Activated T-cell treated with anti-CD3 and anti-CD28 coated beads, Interleukin-2, amount 50 U/mL, for 24 hours (primary cell): ENCODE measurements at places on chromosomes 5 and 9.

- DNase-seq = no peak
Measured at GRCh38 chr5:95087816-95088317, 197.0 kb downstream of the MCTP1 start.

- no peak for DNase-seq
Measured at GRCh38 chr9:91429501-91429900, 5.9 kb upstream of the NFIL3 start.

- no peak for DNase-seq
Measured at GRCh38 chr9:116905171-116905588, 218.1 kb downstream of the TRIM32 start.

DNA sequence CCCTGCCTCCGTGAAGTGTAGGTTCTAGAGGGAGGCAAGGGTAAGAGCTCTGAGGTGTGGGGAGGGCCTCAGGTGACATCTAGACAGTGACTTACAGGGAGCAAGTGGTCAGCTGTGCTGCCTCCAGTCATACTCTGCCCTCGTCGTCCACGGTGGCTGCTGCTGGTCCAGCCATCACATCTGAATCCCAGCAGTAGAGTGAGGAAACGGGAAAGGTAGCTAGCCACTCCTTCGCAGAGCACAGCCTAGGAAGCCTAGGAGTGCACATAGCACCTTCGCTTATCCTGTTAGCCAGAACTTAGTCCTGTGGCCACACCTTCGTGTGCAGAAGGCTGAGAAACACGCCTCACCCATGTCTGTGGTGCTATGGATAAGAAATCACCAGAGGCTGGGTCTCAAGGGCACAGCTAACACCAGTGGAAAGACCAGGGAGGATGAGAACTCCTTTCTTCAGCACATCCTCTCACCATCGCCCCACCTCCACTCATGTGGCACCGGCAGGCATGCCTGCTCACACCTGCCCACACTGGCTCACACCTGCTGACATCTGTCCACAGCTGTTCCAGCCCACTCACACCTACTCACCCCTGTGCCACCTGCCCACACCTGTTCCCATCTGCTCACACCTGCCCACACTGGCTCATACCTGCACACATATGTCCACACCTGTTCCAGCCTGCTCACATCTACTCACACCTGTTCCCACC is 44.5 kb upstream of the SLC6A19 start:
- no peak for DNase-seq

DNA sequence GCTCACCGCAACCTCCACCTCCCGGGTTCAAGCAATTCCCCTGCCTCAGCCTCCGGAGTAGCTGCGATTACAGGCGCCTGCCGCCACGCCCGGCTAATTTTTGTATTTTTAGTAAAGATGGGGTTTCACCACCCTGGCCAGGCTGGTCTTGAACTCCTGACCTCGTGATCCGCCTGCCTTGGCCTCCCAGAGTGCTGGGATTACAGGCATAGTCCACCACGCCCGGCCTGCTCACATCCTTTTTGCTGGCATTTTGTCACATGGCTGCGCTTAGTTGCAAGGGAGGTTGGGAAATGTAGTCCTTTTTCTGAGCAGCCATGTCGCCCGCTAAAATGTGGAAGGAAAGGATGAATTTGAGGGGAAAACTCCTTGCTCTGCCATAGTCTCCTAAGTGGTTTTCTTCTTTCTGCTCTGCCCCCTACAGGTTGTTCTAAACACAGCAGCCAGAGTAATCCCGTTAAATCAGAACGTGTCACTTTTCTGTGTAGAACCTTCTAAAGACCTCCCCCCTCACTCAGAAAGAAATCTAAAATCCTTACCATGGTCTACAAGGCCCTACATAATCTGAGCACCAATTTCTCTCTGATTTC is 57.8 kb upstream of the HSPA9 start:
- no peak for DNase-seq

- DNase-seq = no peak
Measured at GRCh38 chr5:57119031-57119430, 54.8 kb upstream of the GPBP1 start.

- DNase-seq = no peak
Measured at GRCh38 chr5:105503950-105504349, 1941.4 kb upstream of the NUDT12 start.

- peak; percentile 37 for DNase-seq
Measured at GRCh38 chr5:172411484-172412072, 42.7 kb downstream of the SH3PXD2B start.

DNA sequence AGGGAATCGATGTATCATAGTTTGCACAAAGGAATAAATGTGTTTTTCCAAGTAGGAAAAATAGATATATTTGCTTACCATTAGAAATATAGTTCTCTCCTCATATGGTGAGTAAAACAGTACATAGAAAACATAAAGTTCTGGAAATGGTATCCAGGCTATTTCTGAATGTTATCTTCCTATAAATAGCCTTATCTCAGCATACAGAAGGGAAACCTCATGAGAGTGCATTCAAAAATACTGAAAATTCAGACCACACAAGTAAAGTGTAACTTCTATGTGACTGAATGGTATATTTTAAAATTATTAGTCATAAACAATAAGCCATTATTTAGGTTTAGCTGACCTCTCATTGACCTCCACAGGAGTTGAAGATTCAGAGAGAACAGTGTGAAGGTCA is 43.5 kb downstream of the MOCS2 start:
- DNase-seq = no peak

GRCh38 chr5:6737043-6737941 is 24.1 kb downstream of the TENT4A start:
- no peak for DNase-seq

DNA sequence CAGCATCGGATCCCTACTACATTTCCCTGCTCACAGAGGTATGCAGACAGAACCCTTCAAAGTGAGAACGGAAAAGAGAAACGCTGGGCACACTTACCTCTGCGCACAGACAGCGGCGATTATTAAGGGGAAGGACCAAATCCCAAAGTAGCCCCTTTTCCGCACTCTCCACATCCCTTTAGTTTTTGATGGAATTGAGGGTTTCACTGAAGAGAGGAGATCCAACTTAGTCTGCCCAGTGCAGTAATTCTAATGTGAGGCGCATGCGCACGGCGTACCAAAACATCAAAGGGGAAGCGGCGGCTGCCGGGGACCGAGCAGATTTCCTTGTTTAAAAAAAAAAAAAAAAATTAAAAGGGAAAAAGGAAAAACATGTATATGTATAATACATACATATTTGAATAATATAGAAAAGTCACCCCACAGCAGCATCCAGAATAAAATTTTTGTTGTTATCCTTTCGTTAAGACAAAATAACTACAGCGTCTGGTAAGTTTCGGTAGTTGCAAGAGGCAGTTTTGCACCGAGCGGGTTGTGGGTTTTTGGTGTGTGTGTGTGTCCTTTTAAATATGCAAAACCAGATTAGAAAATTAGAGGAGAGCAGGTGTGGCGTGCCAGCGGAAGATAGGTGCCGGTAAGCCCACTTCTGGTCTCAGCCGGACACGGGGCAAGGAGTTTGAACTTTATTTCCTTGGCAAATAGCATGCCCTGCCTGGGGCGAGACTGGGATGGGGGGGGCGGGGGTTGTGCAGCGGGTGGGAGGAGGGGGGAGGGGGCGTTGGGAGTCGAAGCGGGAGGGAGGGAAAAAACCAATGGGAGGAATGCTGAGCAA is at the start of gene GABRB2:
TSS of gene GABRB2 (minus strand) at position 256 of the 832 bp plus-strand sequence. CDS start at position 174, 82 bp downstream.
- DNase-seq = no peak

DNA sequence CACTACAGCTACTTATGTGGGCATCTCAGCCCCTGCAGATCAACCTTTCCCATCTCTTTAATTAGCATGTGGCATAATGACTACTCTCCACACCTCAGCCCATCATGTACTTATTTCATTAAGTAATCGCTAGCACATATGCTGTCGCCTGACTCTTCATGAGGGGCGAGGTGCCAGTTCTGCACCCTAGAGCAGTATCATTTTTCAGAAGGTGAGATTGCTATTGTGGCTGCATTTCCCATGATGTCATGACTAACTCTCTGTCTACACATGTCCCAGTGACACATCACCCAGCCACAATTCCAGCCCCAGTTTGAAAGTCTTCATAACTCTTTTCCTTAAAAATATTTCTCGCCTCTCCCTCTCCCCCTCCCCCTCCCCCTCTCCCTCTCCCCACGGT is 7.6 kb upstream of the F2RL1 start:
- no peak for DNase-seq

GRCh38 chr9:88781628-88782391 is 209.5 kb upstream of the S1PR3 start:
- DNase-seq = no peak

DNA sequence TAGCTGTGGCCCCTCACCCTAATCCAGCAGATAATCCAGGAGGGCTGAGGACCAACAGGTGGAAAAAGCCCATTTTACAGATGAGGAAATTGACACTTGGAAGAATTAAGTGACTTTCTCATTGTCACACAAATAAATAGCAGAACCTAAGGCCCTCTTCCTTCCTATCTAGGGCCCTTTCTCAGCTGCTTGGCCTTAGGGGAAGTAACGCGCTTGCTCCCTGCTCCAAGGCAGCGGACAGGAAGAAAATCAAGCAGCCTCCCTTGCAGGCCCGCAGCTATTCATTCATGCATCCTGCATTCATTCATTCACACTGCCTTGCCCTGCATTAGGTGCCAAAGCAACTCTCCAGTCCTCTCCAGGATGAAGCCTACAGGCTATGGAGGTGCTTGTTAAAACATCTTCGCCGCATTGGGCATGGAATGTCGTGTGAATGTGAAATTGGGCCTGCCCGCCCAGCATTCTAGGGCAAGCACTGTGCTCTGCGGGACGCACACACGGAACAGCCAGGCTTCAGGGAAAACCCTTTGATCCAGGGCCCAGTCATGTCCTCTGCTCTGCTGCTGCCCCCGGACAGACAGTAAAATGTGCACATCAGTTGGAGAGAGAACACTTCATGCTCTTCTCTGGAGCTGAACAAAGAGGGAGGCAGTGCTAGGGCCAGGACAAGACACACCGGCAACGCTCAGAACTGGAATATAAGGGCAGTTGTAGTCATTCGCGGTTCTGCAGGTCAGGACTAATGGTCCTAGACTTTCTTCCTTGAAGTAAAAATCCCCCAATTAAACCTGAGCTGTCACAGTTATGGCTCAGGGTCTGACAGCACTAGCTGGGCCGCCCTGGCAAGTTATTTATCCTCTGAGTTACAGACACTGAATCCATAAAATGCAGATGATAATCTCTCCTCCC is 166.0 kb downstream of the COL23A1 start:
- DNase-seq = no peak

DNA sequence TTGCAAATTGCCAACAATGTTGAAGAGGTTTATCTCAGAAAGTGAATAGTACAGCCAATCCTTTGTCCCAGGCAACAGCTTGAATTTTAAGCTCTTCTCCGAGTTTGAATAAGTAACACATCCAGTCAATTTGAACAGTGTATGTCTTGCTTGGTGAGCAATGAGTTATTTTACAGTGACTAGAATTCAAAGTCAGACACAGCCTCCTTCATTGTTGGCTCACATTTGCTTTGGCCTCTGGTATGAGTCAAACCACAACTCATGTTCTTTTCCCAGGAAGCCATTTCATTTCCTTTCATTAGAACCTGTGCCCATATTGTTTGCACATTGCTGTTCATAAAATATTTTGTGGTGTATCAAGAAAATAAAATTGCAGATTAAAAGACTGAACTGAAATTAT is 622.0 kb upstream of the DAB2 start:
- DNase-seq = no peak

DNA sequence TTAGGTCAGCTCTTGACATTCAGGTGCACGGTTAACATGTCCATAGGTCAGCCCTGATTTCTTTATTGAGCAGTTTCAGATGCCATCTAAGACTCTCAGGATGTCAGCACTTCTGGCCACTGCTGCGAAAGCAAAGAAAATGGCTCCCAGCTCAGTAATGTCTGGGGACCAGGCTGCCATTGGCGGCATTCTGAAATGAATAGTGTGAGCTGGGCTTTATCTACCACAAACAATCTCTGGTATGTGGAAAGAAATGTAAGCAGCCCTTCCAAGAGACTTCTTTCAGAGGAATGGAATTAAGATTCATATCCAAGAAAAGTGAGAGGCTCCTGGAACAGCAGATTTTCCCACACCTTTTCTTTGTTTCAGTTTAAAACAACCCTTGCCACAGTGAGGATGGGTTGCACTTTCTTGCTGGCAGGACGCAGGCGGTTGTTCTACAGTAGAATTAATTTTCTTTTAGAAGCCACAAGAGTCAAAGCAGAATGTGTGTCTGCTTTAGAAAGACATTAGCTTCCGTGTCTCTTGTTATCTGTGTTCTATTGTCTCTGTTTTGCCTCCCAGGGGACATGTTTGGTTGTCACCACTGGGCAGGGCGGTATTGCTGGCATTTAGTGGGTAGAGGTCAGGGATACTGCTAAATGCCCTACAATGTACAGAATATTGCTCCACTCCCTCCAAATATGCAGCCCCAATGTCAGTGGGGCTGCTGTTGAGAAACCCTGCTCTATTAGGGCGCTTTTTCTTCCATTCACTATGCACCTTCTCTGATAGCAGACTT is 149.9 kb upstream of the ANKH start:
- no peak for DNase-seq

- no peak for DNase-seq
Measured at GRCh38 chr5:31255041-31255440, 61.6 kb downstream of the CDH6 start.

- no peak for DNase-seq
Measured at GRCh38 chr5:178210686-178211085, 6.4 kb downstream of the HNRNPAB start.

GRCh38 chr5:177399997-177400868 is at the start of gene PFN3:
TSS of gene PFN3 (minus strand) at chr5:177400661. CDS start at chr5:177400576, 85 bp downstream.
- DNase-seq = no peak

DNA sequence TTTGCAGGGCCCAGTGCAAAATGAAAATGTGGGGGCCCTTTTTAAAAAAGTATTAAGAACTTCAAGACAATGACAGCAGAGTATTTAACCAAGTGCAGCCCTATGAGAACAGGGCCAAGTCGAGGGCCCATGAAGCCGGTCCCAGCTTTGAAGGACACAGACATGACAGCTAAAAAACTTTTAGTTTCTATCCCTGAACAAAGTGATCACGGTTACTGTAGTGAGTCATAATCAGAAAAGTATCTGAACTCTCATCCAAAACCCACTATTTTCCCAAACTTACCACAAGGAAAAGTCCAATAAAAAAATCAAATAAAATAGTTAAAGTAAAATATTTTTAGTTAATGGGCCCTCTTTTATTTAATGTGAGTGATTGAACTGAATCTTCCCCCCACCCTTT is 126.0 kb downstream of the MEF2C start:
- DNase-seq = no peak

GRCh38 chr5:73376618-73377170 is 71.9 kb downstream of the FOXD1 start:
- DNase-seq = no peak

GRCh38 chr9:127739614-127740330 is 4.7 kb upstream of the TOR2A start:
- no peak for DNase-seq

DNA sequence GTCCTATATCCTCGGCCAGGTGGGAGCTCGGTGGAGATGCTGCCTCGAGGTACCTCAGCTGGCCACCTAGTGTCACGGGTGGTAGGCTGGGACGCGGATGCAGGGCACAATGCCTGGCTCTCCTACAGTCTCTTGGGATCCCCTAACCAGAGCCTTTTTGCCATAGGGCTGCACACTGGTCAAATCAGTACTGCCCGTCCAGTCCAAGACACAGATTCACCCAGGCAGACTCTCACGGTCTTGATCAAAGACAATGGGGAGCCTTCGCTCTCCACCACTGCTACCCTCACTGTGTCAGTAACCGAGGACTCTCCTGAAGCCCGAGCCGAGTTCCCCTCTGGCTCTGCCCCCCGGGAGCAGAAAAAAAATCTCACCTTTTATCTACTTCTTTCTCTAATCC is 2.0 kb downstream of the PCDHGC3 start:
- DNase-seq = no peak
